ENCODE measurements at places on chromosomes 16 and 17.

- no peak for DNase-seq
Observed at GRCh38 chr16:89759746-89760340, 38.5 kb downstream of the ZNF276 start.

DNA sequence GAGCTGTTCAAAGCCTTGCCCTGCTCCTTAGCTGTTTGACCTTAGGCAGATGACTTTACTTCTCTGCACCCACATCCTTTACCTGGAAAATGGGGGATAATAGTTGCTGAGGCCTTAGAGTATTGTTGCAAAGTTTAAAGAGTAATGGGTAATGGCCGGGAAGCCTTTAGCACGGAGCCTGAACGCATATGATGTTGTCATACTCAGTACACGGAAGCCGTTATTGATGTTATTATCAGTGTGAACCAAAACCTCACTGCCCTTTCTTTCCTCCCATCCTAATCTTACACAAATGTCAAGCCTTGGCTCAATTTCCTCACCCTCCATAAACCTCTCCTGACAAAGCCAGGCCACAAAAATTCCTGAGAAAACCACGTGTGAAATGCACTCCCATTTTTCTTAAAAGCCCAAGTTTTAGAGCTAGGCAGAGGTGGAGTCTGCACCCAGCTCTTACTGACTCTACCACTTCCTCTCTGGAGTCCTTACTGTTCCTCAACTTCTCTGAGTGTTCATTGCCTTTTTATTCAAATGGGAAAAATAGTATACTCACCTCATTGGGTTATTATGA, 67.3 kb upstream of the CACNG3 start:
- no peak for DNase-seq

- DNase-seq: no peak
Observed at GRCh38 chr17:58247511-58248363, 9.4 kb downstream of the LPO start.

GRCh38 chr16:11163761-11164261, 92.2 kb downstream of the SOCS1 start:
- no peak for DNase-seq

DNA sequence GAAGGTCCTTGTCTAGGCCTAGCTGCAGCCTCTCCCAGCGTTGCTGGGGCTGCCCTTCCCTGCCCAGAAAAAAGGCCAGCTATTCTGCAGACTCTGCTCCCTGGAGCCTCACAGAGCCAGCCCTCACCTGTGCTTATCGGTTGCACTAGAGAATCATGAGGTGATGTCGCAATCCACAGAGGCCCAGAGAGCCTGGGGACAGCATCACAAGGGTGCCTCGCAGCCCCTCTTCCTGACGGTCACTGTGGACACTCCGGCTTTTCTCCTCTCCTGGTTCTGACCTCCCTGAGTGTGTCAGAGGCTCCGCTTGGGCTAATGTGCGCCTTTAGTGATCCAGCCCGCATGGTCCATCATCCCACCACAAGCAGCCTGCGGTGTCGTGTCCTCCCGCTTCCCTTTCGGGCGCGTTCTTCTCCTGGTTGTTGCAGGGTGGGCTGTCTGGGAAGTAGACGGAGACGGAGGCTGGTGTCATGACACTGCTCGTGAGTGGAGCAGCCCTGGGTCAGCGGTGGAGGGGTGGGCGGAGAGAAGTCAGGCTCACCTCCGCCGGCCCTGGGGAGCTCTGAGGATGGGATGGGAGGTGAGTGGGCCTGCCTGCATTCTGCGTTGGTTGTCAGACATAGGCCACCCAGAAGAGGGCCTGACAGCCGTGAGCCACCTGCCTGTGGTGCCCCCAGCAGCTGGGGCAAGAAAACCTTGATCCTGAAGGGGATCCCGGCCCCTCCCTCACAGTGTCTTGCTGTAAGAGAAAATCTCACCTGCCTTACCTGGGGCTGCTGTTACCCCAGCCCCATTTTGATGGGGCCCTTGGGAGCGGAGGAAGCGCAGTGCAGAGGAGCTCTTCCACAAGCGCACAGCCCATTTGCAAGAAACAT, 165.9 kb upstream of the CHMP6 start:
- DNase-seq: no peak

GRCh38 chr16:59192551-59193199, 458.6 kb upstream of the GOT2 start:
- peak; percentile 7 for DNase-seq

DNA sequence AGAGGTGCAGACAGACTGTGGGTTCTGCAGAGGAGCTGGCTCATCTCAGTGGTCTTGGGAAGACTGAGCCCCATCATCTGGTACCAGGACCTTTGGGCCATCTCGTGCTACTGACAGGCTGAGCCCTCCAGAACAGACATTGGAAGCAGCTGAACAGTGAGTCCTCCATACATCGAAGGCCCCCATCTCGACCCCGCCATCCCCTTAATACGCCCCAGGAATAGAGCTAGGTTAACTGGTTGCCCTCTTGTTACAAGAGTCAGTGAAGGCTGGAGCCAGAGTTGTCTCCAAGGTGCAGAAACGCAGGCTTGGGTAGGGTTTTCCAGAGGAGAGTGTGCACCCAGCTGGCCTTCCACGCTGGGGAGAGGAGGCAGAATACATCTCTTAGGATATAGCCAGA, 76.0 kb downstream of the N4BP1 start:
- no peak for DNase-seq

- DNase-seq: no peak
Observed at GRCh38 chr16:67833030-67833414, 9.1 kb upstream of the THAP11 start.

DNA sequence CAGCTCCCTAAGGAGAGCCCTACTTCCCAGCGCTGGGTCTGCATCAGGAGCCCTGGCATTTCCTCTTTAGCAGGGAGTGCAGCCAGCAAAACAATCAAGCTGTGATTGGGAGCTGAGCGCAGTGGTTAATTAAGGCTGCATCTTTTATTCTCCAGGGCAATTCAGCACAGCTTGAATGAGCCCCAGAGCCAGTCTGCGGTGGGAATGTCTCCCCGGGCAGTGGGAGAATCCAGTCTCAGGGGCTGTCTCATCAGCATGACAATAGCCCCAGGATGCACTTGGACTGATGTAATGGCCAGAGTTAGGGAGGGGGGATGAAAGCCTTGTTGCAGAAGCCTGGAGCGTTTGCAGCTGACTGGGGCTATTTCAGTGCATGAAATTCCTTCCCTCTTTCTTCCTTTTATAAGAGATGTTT, 292.6 kb upstream of the SOX9 start:
- peak; percentile 86 for DNase-seq

DNA sequence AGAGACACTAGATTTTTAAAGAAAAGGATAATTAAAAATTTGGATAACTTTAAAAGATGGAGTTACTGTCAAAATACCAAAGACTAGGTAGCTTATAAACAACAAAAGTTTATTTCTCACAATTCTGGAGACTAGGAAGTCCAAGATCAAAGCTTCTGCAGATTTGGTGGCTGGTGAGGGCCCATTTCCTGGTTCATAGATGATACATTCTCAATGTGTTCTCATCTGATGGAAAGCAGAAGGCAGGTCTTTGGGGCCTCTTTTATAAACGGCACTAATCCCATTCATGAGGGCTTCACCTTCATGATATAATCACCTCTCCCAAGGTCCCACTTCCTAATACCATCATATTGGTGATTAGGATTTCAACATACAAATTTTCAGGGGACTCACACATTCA, 33.7 kb downstream of the NLK start:
- DNase-seq: no peak

GRCh38 chr17:38349097-38349730, 2.4 kb upstream of the SOCS7 start:
- peak; percentile 94 for DNase-seq

- no peak for DNase-seq
Observed at GRCh38 chr17:13973960-13974651, 95.2 kb upstream of the COX10 start.

- DNase-seq: no peak
Observed at GRCh38 chr17:62075308-62075815, 10.3 kb upstream of the MED13 start.

- no peak for DNase-seq
Observed at GRCh38 chr16:49937886-49938285, 82.0 kb upstream of the ZNF423 start.

GRCh38 chr17:72518159-72518732, 397.4 kb downstream of the SOX9 start:
- no peak for DNase-seq
